MG63 (cell line): ENCODE measurements at places on chromosomes 11 and 22. TPM values are rescaled to one million over a fixed set of nuclear protein-coding genes. Genes with fewer than 3 reads are reported as not detected.

MMP13 gene
- total RNA-seq: not detected in 2 replicates

DBX1 gene
- total RNA-seq: not detected in 2 replicates

DNA sequence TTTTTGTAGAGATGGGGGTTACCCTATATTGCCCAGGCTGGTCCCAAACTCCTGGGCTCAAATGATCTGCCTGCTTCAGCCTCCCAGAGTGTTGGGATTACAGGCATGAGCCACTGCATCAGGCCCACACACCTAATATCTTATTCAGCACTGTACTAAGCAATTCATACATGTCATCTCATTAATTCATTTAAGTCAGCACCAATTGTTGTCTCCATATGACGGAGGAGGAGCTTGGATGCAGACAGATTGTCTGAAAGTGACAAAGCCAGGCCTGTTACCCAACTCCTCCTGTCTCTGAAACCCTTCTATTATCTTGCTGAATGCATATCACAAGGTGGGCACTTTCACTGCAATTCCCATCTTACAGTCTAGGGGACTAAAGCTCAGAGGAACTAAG lies 57.5 kb upstream of the ALX4 start:
- no peak for DNase-seq

DNA sequence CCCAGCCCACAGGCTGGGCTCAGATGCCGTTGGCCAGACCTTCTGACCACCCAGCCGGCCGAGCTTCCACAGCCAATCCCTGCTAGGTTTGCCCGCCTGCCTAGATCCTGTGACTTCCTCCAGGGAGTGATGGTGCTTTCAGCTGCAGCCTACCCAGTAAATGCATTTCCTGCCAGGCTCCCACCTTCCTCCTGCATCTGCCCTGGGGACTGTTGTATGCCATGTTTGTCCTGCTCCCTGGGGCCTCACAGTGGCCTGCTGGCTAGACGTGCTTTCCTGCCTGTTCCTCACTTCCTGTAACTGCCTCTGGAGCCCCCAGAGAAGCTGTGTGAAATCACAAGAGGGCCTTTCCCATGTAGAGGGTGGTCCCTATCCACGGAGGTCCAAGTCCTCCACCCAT lies 86.2 kb downstream of the GALNT18 start:
- DNase-seq: no peak

GRCh38 chr11:70085815-70086769 lies 8.0 kb downstream of the ANO1 start:
- no peak for DNase-seq

DNA sequence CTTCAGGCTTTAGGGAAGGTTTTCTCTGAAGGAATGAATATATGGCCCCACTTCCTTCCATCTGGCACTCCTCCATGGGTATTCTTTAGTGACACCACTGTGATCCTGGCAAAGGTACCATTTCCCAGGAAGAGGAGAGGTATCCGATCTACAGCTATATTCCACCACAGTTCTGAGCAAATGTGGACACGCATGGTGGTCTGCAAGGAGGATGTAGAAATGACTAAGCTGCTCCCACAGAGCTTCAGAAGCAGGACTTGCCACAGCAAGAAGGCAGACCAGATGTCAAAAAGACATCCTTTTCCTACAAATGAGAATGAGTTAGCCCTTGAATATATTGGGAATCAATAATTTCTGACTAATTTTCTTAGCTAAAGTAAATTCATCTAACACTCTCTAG lies 45.5 kb downstream of the ARFGAP2 start:
- DNase-seq: no peak

DNA sequence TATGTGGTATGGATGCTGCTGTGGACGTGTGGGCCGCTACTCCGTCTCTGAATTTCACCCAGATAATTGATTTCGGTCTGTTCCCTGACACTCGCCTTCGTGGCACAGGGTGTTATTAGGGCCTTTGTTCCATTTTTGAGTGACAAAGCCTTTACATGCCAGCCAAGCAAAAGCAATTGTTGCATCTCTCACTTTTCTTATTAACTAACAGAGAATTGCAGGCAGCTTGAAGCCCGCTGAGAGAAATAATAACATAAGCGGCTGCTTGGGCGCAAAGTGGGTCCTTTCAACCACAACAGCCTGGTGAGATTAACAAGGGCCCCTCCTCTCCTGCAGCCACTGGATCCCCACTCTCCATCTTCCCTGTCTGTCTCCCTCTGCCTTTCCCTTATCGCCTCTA lies 449.4 kb downstream of the NTM start:
- DNase-seq: no peak

DNA sequence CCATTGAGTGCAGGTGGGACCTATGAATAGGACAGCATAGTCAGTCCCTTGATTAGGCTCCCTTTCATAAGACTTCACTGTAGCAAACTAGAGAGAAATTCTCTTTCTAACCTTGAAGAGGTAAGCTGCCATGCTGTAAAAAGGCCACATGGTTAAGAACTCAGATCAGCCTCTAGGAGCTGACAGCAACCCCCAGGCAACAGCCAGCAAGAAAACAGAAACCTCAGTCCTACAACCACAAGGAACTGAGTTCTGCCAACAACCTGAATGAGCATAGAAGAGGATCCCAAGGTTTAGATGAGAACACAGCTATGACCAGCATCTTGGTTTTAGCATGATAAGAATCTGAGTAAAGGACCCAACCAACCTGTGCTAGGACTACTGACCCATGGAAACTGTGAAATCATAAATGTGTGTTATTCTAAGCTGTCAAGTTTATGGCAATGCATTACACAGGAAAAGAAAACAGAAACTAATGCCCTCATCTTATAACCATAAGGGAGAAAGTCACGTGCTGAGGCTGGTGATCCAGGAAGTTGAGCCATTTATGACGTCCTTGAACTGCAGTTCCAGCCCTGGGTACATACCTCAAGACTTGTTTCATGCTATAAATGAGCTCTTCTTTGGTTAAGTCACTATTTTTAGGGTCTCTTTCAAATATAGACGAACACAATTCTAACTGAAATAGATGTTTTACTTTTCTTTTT lies 43.3 kb downstream of the RAB38 start:
- DNase-seq: no peak

GRCh38 chr11:2767801-2768200 lies 68.0 kb upstream of the KCNQ1OT1 start:
- DNase-seq: no peak

- DNase-seq: no peak
Measured at GRCh38 chr11:46361283-46362155, 14.3 kb downstream of the DGKZ start.

- DNase-seq: no peak
Measured at GRCh38 chr11:87219266-87219665, 181.5 kb downstream of the TMEM135 start.

GRCh38 chr11:65928667-65929066 lies 9.4 kb downstream of the DRAP1 start:
- DNase-seq: no peak

DNA sequence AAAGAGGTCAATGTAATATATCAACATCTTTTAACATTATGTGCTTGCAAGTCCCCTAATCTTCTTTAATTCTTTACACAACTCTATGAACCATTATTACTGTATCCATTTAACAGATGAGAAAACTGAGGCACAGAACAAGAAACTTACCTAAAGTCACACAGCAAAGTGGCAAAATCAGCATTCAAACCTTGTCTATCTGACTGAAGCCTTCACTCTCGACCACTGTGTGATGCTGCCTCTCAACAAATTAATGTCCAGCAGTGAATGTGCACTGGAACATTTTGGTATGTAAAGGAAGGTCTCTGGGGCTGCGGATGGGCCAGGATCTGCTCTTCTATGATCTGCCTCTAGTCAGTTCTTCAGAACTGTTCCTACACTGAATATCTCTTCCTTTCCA lies 42.1 kb downstream of the PRCP start:
- DNase-seq: no peak

- DNase-seq: no peak
Measured at GRCh38 chr11:35177370-35177769, 38.4 kb downstream of the CD44 start.

GRCh38 chr22:23202812-23203451 lies 22.6 kb downstream of the BCR start:
- DNase-seq: no peak

DNA sequence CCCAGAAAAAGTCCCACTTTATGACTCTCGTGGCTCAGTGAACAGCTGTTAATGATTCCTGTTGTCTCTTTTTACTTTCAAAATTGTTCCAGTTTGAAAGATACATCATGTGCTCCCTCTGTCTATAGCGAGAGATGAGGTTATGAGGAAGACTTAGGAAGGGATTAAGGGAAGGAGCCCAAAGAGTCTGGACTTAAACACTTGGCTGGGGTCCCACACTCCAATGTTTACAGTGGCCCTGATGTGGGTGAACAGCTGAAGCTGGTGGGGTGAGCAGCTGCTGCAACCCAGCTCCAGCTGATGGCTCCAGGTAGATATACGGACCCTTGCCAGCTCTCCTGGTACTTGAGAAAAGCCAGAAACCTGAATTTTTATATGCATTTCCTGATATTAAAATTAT lies 84.5 kb upstream of the PLET1 start:
- DNase-seq: no peak
